SHP77 treated with DMSO at 0.1 percent for 48 hours (cell line): ENCODE measurements at places on chromosomes 12 and 14.

DNA sequence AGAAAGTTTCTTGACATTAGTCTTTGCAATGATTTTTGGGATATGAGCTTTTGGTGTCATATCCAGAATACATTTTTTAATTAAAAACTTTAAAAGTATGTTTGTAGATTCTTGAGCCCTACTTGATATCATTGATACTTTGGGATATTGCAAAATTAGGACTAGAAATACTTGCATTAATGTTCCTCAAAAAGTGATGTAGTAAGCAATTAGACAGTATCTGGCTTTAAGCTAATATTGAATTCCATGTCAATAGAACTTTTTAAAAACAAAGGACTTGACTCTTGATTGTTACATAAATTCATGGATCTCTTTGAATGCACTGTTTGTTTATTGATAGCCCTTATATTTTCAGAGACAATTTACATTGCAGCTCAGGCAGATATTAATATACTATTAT lies 15.6 kb downstream of the PEX5 start:
- no peak for DNase-seq

DNA sequence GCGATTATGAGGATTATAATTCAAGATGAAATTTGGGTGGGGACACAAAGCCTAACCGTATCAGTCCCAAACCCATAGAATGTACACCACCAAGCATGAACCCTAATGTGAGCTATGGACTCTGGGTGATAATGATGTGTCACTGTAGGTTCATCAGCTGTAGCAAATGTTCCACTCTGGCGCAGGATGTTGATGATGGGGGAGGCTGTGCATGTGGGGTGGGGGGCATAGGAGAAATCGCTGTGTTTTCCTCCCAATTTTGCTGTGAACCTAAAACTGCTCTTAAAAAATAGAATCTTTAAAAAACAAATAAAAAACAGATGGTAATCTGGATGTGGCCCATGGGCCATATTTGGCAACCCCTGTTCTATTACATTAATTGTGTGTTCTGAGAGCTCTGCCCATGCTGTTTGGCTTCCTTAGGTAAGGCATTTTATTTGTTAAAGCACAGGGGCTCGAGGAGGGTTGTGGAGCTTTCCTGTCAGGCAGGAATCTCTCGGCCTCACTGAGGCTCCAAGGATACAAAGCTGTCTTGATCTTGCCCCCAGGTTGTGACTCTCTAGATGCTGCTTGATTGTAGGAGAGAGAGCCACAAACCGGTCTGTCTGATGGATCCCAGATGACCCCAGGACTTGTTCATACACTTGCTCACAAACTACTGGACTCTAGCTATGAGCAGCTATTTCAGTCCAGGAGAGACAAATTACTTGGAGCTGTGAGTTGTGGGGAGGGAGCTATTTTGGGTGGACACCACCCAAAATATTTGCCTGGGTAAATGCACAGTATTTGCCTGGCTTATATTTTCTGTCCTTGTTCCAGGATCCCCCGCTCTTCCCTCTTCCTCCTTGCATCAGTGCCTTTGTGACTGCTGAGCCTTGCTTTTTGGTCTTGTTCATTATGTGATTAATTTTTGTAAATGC lies 340.2 kb downstream of the MED13L start:
- DNase-seq = no peak

DNA sequence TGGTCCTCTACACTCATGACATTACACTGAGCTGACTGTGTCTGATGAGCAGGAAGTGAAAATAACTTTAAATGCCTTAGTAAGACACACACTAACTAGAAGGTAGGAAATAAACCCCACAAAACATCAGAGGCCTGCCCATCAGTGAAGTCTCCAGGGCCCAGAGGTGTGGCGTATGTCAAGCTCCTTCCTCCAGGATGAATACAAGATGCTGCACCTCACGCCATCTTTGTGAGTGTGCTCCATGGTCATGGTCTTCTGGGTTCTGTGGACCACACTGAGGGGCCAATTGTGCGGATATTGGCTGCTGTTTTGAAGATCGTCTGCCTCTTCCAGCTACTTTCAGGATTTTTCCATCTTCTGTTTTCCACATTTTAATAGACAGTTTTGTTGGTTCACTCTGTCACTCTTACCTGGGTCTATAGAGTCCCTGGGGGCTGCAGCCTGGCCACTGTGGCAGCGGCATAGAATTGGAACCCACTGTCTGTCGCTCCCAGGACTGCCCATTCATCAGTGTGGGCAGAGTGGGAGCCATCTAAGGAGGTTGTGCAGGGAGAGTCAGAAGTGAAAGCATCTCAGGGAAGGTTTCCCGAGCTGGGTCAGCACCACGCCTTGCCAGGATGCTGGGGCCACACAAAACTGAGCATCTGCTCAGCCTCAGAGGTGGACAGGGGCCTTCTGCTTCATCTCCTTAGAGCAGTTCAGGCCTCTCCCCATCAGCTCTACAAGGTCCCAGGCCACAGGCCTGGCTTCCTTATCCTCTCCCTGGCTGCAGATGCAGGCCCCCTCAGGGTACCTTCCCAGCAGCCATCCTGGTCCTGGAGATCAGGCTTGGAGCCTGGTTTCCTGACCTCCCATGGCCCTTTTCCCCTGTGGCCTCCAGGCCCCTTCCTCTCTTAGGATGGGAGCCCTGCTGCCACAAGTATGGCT lies 57.5 kb upstream of the C14orf180 start:
- DNase-seq = no peak

- DNase-seq = no peak
Observed at GRCh38 chr12:90229407-90230170, 521.0 kb upstream of the ATP2B1 start.

DNA sequence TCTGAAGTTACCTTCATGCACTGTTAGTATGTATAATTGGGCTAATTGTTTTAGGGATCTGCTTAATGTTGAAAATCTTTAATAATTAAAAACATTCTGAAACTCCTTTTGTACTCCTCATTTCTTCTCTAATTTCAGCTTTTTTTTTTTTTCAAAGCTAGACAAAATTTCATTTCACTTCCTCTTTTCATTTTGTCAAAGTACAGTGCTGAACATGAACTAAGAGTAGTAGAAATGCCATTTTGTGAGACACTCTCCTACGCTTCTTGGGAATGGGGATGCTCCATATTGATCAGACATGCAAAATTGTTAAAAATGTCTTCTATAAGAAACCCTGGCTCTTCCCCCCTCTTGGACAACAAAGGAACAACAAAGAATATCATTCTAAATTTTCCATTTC lies 1.7 kb downstream of the ABCD2 start:
- no peak for DNase-seq

- no peak for DNase-seq
Observed at GRCh38 chr12:81502912-81503695, 256.0 kb downstream of the PPFIA2 start.

GRCh38 chr12:22766911-22767420 lies 142.0 kb downstream of the ETNK1 start:
- no peak for DNase-seq

DNA sequence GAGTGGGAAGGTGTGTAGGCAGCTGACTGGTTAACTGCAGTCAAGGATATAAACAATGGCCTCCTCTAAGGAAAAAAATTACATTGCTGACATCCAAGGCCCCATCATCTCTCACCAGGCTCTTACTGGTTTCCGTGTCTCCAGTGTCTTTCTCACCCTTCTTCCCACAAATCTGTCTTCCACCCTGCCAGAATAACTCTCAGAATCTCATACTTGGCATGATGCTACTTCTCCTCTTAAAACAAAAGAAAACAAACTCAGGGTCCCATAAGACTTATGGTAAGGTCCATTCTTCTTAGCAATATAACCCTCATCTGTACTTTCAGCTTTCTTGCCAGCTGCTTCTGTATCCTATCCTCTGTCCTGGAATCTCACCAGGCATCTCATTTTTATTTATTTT lies 68.9 kb downstream of the SUSD6 start:
- DNase-seq = no peak

DNA sequence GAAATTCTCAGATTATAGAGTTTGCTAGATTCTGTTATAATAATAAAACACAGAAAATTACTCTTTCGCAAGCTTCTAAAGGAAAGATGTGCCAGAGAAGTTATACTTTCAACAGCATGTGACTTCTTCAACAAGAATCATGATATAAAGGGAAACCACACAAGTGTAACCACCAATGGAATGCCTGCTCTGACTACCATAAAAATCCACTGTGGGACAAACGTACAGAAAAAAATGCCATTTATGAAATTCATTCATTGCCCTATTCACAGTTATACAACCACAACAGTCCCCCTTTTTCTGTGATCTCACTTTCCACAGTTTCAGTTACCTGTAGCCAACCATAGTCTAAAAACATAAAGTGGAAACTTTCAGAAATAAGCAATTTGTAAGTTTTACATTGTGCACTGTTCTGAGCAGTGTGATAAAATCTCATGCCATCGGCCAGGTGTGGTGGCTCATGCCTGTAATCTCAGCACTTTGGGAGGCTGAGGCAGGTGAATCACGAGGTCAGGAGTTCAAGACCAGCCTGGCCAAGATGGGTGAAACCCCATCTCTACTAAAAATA lies 3.2 kb downstream of the CATSPERB start:
- no peak for DNase-seq

GRCh38 chr12:84954415-84954814 lies 41.8 kb upstream of the SLC6A15 start:
- no peak for DNase-seq
